ENCODE measurements at places on chromosomes 1 and 21. TPM values are rescaled to one million over a fixed set of nuclear protein-coding genes. Genes with fewer than 3 reads are reported as not detected.

Gene PIK3C2B
- total RNA-seq = 7.8 TPM

Gene TRIM46
- total RNA-seq = not detected

Gene RAB29
- total RNA-seq = 22.3 TPM

Gene IL22RA1
- 1.8 TPM for total RNA-seq

Gene DIP2A
- total RNA-seq = 12.9 TPM

Gene MYOC
- not detected for total RNA-seq

Gene SPOCD1
- total RNA-seq = not detected

Gene PLEKHA6
- total RNA-seq = 18.7 TPM

DNA sequence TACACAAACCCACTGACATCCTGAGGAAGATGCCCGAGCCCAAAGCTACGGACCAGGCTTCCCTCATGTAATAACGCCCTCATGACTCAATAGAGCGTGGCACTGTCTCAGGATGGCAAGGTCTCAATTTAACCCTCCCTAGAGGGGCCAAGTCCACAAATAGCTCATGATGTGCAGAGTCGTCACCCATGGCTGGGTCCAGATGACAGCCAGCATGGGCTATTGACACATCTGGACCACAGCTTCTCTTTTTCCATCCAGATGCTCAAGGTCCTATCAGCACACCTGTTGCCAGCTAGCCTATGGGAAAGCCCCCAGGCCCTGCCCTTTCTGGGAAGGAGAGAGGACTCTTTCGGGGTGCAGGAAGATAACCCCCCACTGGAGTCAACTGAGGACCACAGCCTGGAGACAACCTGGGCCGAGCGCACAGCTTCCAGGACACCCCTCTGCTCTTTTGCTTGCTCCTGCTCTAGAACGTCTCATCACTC is 2.8 kb downstream of the LAPTM5 start:
- H3K4me1 ChIP-seq = no peaks in the 10 kb centered on the region
- H3K4me3 ChIP-seq = no peak overlapping the region
- no peak for DNase-seq
- no peaks in the 10 kb centered on the region for H3K36me3 ChIP-seq
- no peak overlapping the region for H3K27ac ChIP-seq

GRCh38 chr1:48523558-48523957 is 51.6 kb upstream of the SPATA6 start:
- H3K4me3 ChIP-seq = no peak overlapping the region
- no peak for DNase-seq
- no peaks in the 10 kb centered on the region for H3K27me3 ChIP-seq
- no peaks in the 10 kb centered on the region for H3K36me3 ChIP-seq

GRCh38 chr1:224540535-224540934 is 75.6 kb upstream of the CNIH3 start:
- no peak for DNase-seq
- no peaks in the 10 kb centered on the region for H3K27me3 ChIP-seq
- H3K36me3 ChIP-seq = no peaks in the 10 kb centered on the region
- H3K27ac ChIP-seq = no peak overlapping the region
- H3K4me1 ChIP-seq = no peaks in the 10 kb centered on the region
- no peak overlapping the region for H3K4me3 ChIP-seq

DNA sequence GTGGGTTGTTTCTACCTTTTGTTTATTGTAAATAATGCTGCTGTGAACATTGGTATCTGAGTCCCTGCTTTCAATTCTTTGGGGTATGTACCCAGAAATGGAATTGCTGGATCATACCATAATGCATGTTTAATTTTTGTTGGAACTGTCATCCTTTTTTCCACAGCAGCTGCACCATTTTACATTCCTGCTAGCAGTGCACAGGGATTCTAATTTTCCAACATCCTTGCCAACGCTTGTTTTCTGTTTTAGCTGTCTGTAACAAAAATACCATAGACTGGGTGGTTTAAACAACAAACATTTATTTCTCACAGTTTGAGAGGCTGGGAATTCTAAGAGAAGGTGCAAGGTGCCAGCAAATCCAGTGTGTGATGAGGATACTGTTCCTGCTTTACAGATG is 65.1 kb downstream of the RAVER2 start:
- DNase-seq = no peak
- no peak overlapping the region for H3K27ac ChIP-seq
- H3K36me3 ChIP-seq = no peaks in the 10 kb centered on the region
- no peaks in the 10 kb centered on the region for H3K4me1 ChIP-seq

DNA sequence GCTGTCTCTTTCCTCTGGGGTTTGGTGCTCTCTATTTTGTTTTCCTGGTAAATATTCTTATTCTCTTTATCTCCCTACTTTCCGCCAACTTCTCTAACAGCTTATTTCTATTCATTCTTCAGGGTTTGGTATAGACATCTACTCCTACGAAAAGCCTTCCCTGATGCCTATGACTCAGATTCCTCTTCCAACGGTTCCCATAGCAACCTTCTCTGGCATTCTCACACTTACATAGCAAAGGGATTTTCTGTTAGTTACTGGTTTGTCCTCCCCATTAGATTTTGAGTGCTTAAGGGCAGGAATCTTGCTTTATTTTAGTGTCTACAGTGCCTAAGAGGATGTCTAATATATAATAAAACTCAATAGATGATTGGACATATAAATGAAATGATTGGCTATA is 407.6 kb upstream of the DEPDC1 start:
- no peaks in the 10 kb centered on the region for H3K36me3 ChIP-seq
- H3K4me3 ChIP-seq = no peak overlapping the region
- no peaks in the 10 kb centered on the region for H3K4me1 ChIP-seq
- H3K27me3 ChIP-seq = no peaks in the 10 kb centered on the region

DNA sequence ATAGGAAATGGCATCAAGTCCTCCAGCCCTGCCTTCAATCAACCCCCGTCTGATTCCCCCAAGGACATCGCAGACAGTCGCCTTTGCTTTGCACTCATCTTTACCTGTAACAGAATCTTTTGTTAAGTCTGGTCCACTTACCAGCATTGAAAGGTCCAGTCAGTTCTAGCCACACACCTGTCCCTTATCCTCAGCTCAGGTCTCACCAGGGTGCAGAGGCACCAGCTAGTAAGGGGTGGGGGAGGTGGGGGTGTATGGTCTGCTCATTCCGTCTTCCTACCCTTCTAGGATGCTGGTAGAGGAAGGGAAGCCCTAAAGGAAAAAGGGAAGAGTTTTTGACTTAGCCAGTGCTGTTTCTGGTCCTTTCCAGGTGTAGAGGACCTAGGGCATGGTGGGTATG is 427.7 kb downstream of the MATN1 start:
- no peak overlapping the region for H3K4me3 ChIP-seq
- DNase-seq = no peak
- no peaks in the 10 kb centered on the region for H3K36me3 ChIP-seq

GRCh38 chr1:94578856-94579255 is 37.3 kb upstream of the F3 start:
- no peak overlapping the region for H3K4me3 ChIP-seq
- no peaks in the 10 kb centered on the region for H3K4me1 ChIP-seq
- H3K27me3 ChIP-seq = no peaks in the 10 kb centered on the region

DNA sequence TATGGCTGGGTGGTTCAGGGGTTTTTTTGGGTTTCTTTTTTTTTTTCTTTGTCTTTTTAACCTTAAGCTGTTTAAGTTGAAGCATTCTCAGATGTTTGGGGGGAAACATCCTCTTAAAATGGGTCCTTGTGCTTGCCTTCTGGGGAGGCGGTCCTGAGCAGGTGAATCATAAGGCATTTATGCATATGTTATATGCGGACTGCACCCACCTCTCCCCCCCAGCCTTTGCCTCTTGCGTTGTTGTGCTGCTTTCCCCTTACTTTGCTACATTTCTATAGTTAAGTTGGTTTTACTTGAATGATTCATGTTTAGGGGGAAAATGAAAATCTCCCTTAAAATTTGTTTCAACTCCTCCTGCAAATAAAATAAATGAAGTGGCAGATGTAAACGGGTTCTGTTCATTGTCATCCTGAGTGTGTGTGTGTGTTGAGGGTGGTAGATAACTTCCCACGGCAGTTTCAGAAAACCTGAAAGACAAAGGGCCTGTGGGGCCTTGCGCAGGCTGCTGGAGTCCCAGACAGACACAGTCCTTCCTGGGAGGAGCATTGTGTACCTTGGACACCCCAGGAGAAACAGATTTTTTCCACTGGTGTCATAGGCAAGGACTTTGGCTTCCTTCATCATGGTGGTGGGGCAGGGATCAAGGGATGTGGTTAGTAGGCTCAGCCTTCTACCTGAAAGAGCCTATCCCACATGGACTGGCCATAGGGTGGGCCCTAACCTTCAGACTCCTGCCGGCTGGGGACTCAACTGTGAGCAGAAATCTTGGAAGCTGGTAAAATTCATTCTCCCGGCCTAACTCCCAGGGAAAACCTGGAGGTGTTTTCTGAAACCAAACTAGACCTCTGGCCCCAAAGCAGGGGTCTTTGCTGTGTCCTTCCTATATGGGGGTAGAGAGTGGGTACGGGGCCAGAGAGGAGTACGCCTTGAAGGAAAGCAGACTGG is 926 bp upstream of the SH3D21 start:
- no peaks in the 10 kb centered on the region for H3K27me3 ChIP-seq
- H3K27ac ChIP-seq = no peak overlapping the region
- no peaks in the 10 kb centered on the region for H3K4me1 ChIP-seq
- H3K4me3 ChIP-seq = no peak overlapping the region
- H3K36me3 ChIP-seq = peaks cover 24% of the 10 kb centered on the region

- H3K27ac ChIP-seq = no peak overlapping the region
- no peaks in the 10 kb centered on the region for H3K36me3 ChIP-seq
- H3K4me1 ChIP-seq = no peaks in the 10 kb centered on the region
Measured at GRCh38 chr21:34881839-34882371, 167.2 kb downstream of the RUNX1 start.

DNA sequence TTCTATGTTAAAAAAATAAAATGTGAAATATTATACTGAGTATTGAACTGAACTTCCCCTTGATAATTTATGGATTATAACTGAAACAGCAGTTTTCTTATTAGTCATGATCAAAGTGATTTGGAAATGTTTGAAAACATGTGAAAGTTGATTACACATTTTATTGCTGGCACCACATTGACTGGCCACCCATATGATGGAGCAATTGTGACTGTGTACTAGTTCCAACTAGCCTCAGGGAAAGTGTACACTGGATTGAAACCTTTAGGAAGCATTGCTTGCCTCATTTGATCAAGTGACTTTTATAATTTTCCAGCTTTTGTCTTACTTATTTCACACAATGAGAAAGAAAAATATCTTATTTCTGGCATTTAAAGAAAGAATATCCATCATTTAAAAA is 128.0 kb upstream of the ADGRL2 start:
- H3K27me3 ChIP-seq = no peaks in the 10 kb centered on the region
- H3K36me3 ChIP-seq = no peaks in the 10 kb centered on the region
- H3K4me1 ChIP-seq = no peaks in the 10 kb centered on the region
- no peak overlapping the region for H3K4me3 ChIP-seq
- DNase-seq = no peak

GRCh38 chr1:218426343-218426657 is 81.2 kb downstream of the TGFB2 start:
- DNase-seq = no peak
- no peak overlapping the region for H3K4me3 ChIP-seq
- peaks cover 3% of the 10 kb centered on the region for H3K4me1 ChIP-seq

GRCh38 chr1:158146739-158147138 is 34.0 kb upstream of the CD1D start:
- H3K4me3 ChIP-seq = no peak overlapping the region
- peaks cover 9% of the 10 kb centered on the region for H3K4me1 ChIP-seq
- H3K27me3 ChIP-seq = no peaks in the 10 kb centered on the region
- no peak overlapping the region for H3K27ac ChIP-seq
- DNase-seq = no peak

- H3K4me1 ChIP-seq = no peaks in the 10 kb centered on the region
- H3K4me3 ChIP-seq = no peak overlapping the region
- DNase-seq = no peak
- H3K36me3 ChIP-seq = no peaks in the 10 kb centered on the region
Measured at GRCh38 chr1:25629836-25630235, 13.2 kb downstream of the MAN1C1 start.
